ENCODE measurements at places on chromosomes 11 and 22. TPM values are rescaled to one million over a fixed set of nuclear protein-coding genes. Genes with fewer than 3 reads are reported as not detected.

The APOL4 gene
- 5.6 TPM for total RNA-seq

The CARD10 gene
- total RNA-seq: 12.2 TPM

The NAALAD2 gene
- total RNA-seq: 0.57 TPM

The LMO1 gene
- 6.2 TPM for total RNA-seq

- H3K27ac ChIP-seq: no peak overlapping the region
- no peak overlapping the region for H3K4me3 ChIP-seq
Observed at GRCh38 chr11:111521135-111521534, 6.6 kb downstream of the HOATZ start.

- peaks cover 51% of the 10 kb centered on the region for H3K4me1 ChIP-seq
- H3K27me3 ChIP-seq: peaks cover 19% of the 10 kb centered on the region
- H3K27ac ChIP-seq: no peak overlapping the region
- no peaks in the 10 kb centered on the region for H3K36me3 ChIP-seq
Observed at GRCh38 chr11:67405196-67405567, 1.3 kb downstream of the TBC1D10C start.

- peak; percentile 69 for DNase-seq
- peaks cover 34% of the 10 kb centered on the region for H3K4me1 ChIP-seq
- H3K4me3 ChIP-seq: peak overlapping the region; percentile 95
- no peaks in the 10 kb centered on the region for H3K36me3 ChIP-seq
Observed at GRCh38 chr11:77821349-77821851, 456 bp downstream of the AAMDC start.

GRCh38 chr11:34036456-34036855 lies 15.1 kb upstream of the CAPRIN1 start:
- H3K27ac ChIP-seq: no peak overlapping the region
- H3K36me3 ChIP-seq: no peaks in the 10 kb centered on the region
- no peaks in the 10 kb centered on the region for H3K4me1 ChIP-seq
- no peak overlapping the region for H3K4me3 ChIP-seq

- H3K4me1 ChIP-seq: no peaks in the 10 kb centered on the region
- H3K36me3 ChIP-seq: no peaks in the 10 kb centered on the region
- H3K4me3 ChIP-seq: no peak overlapping the region
Observed at GRCh38 chr11:3188496-3189195, 23.5 kb upstream of the OSBPL5 start.

DNA sequence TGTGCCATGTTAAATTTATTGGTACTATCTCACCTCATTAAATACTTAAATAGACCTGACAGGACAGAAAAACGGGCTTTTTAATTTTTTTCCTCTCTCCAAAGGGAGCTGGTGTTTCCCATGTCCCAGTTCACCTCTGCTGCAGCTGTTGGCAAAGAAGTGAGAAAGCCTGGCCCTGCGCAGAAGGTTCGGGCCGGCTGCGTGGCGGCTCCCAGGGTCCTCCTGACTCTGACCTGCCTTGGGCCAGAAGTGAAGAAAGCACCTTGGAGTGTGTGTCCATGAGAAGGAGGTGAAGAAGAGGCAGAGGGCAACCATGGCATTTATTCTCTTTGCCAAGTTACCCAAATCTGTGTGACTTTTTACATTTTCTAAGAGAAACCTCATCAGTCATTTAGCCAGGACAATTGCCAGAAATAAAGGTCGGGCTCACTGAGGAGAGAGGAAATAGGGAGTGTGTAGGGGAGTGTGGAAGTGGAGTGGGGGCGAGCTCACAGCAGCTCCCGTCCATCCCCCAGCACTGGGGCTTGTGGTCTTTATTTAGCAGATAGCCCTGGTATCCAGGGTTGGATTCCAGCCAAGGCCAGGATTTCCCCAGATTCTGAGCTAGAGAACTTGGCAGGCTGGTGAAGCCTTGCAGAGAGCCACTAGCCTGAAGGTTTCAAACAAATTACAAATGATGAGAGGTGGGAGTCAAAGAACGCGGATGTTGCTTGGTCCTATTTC lies 102.4 kb upstream of the CADM1 start:
- H3K36me3 ChIP-seq: no peaks in the 10 kb centered on the region
- H3K27me3 ChIP-seq: peaks cover 4% of the 10 kb centered on the region
- no peak overlapping the region for H3K27ac ChIP-seq
- H3K4me1 ChIP-seq: peaks cover 3% of the 10 kb centered on the region

- H3K27ac ChIP-seq: no peak overlapping the region
- no peaks in the 10 kb centered on the region for H3K4me1 ChIP-seq
- DNase-seq: peak; percentile 38
- H3K36me3 ChIP-seq: no peaks in the 10 kb centered on the region
Observed at GRCh38 chr22:49733631-49734030, 94.0 kb downstream of the BRD1 start.

GRCh38 chr22:50000587-50001387 lies 11.8 kb downstream of the IL17REL start:
- no peak overlapping the region for H3K27ac ChIP-seq
- no peak for DNase-seq
- H3K4me1 ChIP-seq: peaks cover 5% of the 10 kb centered on the region
- no peak overlapping the region for H3K4me3 ChIP-seq
- no peaks in the 10 kb centered on the region for H3K36me3 ChIP-seq

- peak overlapping the region; percentile 30 for H3K27ac ChIP-seq
- H3K36me3 ChIP-seq: no peaks in the 10 kb centered on the region
- H3K4me3 ChIP-seq: peak overlapping the region; percentile 64
- peaks cover 32% of the 10 kb centered on the region for H3K27me3 ChIP-seq
Observed at GRCh38 chr11:115503886-115504275, 334 bp downstream of the CADM1 start.

DNA sequence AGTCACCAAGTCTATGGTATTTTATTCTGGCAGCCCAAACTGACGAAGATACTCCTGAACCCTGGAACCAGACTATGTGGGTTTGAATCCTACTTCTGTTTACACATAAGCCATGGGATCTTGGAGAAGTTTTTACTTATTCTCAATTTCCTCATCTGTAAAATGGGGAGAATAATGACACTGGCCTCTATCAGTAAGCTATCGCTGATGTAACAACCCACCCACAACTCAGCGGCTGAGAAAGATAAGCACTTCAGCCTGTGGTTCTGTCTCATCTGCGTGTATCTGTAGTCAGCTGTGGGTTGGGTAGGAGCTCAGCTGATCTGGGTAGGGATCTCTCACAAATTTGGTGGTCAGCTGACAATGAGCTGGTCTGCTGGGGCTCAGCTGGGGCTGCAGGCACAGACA lies 68.0 kb upstream of the ALX4 start:
- H3K4me3 ChIP-seq: no peak overlapping the region
- no peak for DNase-seq
- H3K4me1 ChIP-seq: no peaks in the 10 kb centered on the region
- H3K27me3 ChIP-seq: peaks cover 21% of the 10 kb centered on the region

DNA sequence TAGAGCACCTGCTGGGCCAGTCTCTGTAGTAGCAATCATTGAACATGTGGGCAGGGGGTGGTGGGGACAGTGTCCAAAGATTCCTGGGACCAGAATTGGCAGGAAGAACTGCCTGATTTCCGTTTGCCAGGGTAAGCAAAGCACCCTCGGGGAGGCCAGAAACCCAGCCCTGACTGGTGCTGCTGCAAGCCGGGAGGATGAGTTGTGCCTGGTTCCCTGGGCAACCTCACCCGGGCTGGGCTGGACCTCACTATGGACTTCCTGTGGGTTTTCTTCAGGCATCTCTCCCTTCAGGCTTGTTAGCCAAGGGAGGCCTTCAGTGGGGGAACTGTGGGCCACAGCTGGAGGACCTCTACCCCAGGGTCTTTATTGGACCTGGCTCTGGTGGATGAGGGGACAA lies 8.0 kb upstream of the POU2F3 start:
- H3K27me3 ChIP-seq: no peaks in the 10 kb centered on the region
- peaks cover 21% of the 10 kb centered on the region for H3K4me1 ChIP-seq
- DNase-seq: no peak
- H3K4me3 ChIP-seq: no peak overlapping the region

DNA sequence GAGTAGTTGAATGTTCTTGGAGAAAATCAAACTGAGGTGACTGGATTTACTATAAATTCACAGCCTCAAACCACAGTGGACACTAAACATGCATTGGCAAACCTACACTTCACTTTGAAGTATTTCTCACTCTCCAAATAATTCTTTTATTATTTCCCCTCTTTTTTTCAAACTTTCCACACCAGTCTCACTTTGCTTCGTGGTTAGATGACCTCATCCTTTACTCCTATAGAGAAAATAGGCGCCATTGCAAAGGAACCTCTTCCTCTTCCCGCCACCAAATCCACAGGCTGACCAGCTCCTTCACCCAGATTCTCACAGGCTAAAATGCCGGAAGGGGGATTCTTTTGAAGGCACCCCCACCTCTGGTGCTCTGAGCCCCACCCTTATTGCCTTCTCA lies 33.4 kb downstream of the HTR3A start:
- H3K4me3 ChIP-seq: no peak overlapping the region
- H3K27me3 ChIP-seq: no peaks in the 10 kb centered on the region

- no peak overlapping the region for H3K4me3 ChIP-seq
- H3K27ac ChIP-seq: no peak overlapping the region
- no peaks in the 10 kb centered on the region for H3K27me3 ChIP-seq
- no peaks in the 10 kb centered on the region for H3K4me1 ChIP-seq
- H3K36me3 ChIP-seq: no peaks in the 10 kb centered on the region
- DNase-seq: no peak
Observed at GRCh38 chr22:39197578-39197977, 45.1 kb upstream of the CBX7 start.

DNA sequence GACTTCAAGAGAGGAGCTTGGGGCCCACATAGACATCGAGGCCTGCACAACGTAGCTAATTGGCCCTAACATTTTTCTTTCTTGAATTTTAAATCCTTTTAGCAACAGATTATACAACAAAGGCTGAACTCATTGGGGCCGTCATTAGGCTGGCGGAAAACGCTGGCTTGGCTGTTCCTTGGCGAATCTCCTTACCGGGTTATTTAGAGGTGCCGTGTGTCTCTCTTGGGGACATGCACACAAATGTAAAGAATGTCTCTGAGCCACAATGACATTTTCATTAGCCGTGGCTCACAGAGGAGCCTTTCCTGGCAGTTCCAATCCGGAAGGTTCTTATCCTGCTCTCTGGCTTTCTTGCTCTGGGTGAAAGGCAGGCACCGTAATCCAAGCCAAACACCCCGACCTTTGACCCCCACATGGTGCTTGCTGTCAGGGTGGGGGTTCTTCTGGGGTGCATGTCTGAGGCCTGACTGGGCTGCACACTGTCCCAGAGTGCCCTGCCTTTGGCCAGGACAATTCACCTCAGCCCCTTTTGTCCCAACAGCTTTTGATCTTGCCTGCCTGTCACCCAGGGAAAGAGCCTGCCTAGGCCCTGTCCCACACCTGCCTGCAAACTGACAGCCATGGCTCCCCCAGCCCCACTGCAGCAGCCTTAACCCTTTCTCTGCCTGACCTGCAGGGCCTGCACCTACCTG lies 9.2 kb upstream of the FGF3 start:
- no peak overlapping the region for H3K4me3 ChIP-seq
- no peak overlapping the region for H3K27ac ChIP-seq
- H3K4me1 ChIP-seq: no peaks in the 10 kb centered on the region
- DNase-seq: no peak

DNA sequence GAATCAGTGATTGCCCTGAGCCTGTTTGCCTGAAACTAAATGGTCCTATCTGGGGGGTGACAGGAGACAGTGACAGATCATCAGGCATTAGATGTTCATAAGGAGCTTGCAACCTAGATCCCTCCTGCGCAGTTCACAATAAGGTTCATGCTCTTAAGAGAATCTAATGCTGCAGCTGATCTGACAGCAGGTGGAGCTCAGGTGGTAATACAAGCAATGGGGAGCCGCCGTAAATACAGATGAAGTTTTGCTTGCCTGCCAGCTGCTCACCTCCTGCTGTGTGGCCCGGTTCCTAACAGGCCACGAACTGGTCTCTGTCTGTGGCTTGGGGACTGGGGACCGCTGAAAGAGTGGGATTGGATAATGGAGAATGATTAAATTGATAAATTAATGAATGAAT lies 14.0 kb downstream of the NOX4 start:
- H3K27ac ChIP-seq: no peak overlapping the region
- H3K36me3 ChIP-seq: no peaks in the 10 kb centered on the region
- H3K4me3 ChIP-seq: no peak overlapping the region
- no peaks in the 10 kb centered on the region for H3K27me3 ChIP-seq

DNA sequence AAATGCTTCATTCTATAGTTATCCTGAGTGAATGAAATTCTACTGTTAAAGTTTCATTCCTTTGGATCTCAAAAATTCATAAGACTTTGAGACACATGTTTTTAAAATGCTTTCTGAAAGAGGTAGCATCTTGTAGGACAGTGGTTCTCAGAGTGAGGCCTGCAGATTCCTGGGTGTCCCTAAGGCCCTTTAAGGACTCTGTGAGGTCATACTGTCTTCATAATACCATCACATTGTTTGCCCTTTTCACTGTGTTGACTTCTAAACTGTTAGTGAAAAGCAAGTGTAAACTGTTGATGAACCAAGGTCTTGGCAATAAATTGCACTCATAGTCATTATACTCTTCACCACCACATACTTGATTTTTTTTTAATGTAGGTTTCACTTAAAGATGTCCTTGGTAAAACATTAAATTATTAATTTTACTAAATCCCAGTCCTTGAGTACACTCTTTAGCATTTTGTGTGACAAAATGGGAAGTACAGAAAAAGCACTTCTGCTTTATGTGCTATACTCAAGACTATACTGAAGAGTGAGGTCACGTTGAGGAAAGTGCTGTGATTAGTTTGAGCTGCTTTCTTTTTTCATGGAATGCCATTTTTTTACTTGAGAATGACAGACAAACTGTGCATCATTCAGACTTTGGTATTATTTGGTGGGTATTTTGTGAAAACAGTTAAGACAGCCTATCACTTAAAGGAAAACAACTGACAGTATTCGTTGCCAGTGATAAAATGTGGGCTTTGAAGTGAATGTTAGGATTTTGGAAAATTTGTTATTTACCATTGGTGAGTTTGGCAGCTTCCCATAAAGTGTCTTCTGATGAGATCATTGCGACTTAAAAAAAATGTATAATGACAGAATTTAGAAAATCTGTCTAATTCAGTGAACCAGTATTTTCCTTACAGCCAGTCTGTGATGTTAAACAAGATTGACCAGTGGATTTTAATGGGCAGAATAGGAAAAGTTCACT lies 61.1 kb downstream of the SPECC1L start:
- no peak overlapping the region for H3K27ac ChIP-seq
- DNase-seq: no peak
- H3K27me3 ChIP-seq: no peaks in the 10 kb centered on the region
- H3K4me1 ChIP-seq: no peaks in the 10 kb centered on the region
- H3K36me3 ChIP-seq: peaks cover 57% of the 10 kb centered on the region
- no peak overlapping the region for H3K4me3 ChIP-seq

GRCh38 chr22:23256986-23257888 lies 76.9 kb downstream of the BCR start:
- H3K27me3 ChIP-seq: no peaks in the 10 kb centered on the region
- DNase-seq: peak; percentile 83
- no peak overlapping the region for H3K4me3 ChIP-seq
- H3K4me1 ChIP-seq: peaks cover 40% of the 10 kb centered on the region
